NCI-H187 treated with DMSO at 0.1 percent for 48 hours (cell line): ENCODE measurements at places on chromosomes 1 and 21.

- DNase-seq: no peak
Measured at GRCh38 chr1:235920596-235921375, 54.1 kb upstream of the LYST start.

DNA sequence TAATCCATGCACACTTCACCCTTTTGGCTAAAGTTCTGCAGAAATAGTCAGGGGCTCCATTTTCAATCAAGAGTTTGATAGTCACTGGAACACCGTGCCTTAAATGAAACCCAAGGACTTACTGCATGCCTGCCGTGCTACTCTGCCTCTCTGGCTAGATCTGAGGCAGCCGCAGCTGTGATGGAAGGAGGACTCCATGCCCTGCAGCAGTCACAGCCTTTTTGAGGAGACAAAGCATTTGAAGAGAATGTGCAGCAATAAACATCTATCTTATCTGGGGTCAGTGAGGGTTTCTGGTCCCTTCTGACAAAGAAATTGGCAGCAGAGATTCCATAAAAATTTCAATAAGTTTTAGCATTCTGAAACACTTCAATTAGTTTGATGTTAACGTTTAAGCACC, 78.0 kb downstream of the BCAR3 start:
- DNase-seq: no peak

DNA sequence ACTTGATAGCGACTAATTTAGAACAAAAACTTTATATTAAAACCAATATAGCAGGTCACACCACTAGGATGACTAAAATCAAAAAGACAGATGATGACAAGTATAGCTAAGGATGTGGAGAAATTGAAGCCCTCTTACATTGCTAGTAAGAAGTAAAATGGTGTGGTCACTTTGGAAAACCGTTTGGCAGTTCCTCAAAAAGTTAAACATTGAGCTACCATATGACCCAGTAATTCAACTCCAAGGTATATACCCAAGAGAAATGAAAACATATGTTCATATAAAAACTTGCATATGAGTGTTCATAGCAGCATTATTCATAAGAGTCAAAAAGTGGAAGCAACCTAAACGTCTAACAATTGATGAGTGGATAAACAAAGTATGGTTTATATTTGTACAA, 13.0 kb upstream of the SERINC2 start:
- no peak for DNase-seq

DNA sequence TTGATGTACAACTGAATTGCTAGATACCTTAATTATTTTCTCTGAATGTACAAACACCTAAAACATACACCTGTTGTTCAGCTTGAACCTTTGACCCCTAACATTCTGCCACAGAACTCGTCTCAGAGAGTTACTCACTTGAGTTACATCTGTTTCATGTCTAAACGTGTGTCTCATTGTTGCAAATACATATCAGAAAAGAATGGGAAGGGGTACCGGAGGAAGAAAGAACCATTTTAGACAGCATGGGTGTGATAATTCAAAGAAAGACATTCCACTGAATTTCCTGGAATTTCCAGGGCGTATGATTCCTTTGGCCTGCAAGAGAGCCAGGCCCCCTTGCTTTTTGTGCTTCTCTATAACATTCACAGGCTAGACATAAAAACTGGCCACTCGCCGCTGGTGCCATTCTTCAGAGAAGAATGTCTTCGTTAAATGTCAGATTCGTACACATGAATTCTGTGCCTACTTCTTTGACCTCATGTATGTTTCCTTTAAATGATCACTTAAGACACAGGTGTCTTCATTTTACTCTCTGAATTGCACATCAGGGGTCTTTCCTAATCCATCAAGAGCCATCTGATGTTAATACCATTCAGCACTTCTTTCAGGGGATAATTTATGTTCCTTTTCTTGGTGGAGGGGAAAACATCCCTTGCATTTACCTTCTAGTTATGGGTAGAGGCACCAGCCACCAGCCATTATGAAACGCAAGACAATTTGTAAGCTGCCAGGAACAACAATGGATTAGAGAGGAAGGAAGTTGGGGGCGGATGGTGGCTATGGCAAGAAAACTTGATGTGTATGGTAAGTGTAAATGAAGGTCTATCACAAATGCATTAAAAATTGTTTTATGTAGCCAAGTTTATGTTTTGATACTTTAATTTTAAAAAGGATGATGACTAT, 12.7 kb downstream of the ATF3 start:
- DNase-seq: no peak

DNA sequence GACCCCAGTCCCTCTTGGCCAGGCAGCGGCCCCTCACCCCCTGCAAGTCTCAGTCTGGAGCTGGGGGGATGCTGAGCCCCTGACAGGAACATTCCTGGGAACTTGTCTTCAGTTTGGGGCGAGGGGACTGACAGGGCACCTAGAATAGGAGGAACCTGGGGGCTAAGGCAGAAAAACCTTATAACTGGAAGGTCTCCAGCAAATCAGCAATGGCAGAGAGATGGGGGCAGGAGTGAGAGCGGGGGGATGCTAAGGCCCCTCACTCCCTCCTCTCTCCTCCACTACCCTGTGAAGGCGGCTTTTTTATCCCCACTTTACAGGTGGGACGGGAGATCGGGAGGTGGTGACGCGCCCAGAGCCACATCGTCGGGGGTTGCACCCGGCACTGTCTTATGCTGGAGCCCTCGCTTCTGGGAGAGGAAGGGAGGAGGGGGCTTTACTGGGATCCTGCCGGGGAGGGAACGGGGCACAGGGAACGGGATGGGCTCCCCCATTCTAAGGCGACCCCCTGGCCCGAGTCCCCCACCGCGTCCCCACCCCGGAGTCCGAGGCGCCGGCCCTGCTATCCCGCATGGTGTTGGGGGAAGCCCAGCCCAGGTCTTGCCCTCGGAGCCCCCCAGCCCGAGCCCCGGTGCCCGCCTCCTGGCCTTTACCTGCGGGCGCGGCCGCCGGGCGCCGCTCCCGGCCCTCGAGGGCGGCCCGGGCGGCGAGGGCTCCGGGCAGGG, 456 bp downstream of the COL8A2 start:
- DNase-seq: no peak

DNA sequence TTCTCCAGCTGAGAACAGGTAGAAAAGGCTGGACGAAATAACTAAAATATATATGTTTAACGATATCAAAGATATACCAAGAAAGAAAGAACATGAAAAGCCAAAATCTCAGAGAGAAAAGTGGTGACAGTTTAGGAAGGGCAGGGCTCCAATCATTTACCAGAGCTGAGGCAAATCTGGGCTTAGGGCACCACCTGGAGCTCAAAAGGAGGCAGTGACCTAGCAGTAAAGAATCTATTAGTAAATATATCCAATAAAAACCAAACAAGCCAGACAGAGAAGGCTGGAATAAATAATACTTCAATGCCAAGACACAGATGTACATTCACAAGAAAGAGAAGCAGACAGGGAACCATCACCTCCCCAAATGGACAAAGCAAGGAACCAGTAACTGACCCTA, 43.5 kb downstream of the CHIA start:
- no peak for DNase-seq

DNA sequence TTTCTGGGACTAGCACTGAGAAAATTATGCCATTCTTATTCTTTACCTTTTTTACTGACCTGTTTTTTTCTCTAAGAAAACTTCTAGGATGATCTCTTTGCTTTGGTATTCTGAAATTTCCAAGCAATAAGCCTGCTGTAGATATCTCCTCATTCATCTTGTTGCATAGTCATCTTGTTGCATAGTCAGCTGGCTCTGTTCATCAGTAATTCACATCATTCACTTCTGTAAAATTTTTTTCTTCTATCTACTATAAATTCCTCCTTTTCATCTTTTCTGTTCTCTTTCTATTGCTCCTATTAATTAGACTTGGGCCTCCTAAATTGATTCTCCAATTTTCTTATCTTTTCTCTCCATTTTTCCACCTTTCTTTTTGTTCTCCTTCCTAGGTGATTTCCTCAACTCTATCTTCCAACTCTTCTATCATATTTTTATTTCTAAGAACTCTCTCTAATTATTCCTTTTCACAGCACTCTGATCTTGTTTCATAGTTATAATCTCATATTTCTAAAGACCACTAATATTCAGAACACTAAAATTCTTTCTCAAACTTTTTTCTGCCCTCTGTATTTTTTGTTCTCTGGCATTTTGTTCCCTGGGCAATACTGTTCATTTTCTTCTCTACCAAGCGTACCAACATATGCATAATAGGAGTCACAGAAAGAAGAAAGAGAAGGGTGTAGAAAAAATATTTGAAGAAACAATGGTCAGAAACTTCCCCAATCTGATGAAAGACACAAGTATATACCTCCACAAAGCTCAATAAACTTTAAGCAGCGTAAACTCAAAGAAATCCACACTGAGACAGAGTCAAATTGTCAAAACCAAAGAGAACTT, 17.7 kb downstream of the TUT4 start:
- no peak for DNase-seq

DNA sequence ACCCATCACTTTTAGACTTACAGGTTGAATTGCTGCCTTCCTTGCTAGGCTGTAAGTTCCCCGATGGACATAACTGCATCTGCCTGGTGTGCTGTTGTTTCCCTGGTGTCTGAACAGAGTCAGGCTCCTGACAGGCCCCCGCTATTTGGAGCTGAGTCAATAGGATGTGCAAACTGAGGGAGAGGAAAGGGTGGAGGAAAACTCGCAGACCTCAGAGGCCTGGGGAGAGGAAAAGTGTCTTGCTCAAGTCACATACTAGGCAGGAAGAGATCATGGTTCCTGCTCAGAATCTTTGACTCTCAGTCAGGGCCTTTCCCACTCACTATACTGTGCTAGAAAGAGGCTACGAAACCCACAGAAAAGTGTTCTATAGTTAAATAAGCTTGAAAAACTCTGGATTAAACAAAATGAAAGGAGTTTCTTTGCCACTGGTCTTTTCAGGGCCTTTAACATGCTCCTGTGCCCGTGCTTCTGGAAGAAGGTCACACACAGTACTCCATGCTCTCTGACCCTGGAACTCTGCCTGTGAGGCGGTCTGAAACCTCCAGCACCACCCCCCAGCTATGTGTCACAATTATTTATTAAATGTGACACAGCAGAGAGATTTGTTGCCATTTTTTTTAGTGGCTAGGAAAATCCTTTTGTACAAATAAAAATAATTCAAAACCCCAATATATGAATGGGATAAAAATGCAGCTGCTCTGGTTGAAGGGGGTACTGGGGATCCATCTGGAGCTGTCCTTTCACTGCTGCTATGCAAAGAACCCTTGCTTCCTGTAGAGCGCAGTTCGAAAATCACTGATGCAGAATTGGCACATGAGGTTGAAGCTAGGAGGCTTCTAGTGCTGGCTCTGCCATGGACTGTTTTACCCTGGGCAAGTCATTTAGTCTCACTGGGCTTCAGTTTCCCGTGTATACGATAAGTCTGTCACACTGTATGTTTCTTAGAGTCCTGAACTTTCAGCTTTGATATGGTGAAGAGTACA, 20.1 kb upstream of the CDCP2 start:
- DNase-seq: no peak

- DNase-seq: no peak
Measured at GRCh38 chr1:225554216-225554812, 98.6 kb downstream of the ENAH start.

DNA sequence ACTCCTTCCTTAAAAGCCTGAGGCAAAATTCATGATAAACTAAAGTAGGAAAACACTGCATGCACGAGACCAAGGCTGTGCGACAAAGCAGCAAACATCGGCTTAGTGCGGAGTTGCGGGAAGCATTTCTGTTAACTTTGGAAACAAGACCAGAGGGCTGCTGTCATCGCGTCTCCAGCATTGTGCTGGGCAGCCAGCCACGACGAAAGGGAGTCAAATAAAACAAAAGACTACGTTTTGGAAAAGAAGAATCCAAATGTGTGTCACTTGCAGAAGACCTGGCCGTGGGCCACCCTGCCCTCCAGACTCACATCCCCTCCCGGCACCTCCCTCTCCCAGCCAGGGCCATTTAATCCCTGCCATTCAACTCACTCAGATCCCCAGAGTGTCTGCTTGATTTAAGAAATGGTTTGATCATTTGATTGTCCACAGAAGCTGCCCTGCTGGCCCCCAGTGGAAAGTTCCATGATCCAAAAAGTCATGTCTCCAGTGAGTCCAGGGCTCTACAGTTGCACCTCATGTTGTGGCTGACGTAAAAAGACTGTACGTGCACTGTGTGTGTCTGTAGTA, 2.4 kb upstream of the KRTAP10-11 start:
- no peak for DNase-seq

DNA sequence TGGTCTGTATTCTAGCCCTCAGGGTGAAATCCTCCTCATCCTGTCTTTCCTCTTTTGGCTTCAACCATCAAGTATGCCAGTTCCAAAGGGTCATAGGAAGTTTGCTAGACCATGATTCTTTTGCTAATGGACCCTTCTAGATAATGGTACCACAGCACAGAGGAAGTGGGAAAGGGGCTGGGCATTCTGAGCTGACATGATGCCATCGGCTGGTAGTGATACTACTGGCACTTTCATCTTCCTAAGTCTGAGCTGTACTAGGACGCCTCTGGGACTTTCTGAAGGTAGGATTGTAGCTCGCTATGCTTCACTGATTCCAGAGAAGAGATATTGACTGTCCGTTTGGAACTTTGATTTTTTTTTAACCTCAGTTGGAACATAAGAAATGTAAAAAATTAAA, 11.4 kb downstream of the FASLG start:
- no peak for DNase-seq

DNA sequence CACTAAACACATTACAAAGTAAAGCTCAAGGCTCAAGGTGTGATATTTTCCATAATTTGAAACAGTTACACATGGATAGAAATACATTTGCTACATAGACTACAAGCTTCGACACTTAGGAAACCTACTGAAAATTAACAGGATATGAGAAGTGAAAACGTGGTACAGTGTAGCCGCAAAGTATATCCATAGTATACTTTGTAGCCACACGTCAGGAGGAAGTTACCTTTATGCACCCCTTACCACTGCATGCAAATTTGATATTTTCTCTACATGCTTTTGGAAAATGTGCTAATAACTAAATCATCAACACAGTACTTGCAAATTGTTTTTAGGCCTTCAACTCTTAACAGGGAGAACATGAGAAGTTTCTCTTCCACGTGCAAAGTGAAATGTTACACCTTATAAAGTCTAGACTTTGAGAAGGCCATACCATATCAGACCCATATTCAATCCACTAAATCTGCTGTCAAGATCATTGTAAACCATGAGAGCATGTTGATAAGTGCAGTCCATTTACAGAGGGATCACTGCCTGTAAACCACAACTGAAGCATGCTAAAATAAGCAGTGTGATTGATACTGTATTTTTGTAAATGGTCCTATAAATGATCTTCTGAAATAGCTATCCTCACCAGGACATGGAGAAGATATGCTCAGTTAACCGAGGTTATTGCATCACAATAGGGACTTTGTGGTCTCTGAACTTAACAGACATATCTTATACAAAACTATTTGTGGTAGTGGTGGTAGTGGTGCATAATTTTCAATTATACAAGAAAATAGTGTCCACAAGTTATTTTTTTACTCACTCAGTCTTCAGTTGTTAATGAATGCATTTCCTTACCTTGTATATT, 64.7 kb downstream of the VAV3 start:
- DNase-seq: no peak

- DNase-seq: no peak
Measured at GRCh38 chr21:26534517-26534916, 38.6 kb downstream of the CYYR1 start.
